ENCODE measurements at places on chromosomes 1 and 21.

GRCh38 chr1:192958350-192958749 lies 100.8 kb downstream of the UCHL5 start:
- DNase-seq: no peak

DNA sequence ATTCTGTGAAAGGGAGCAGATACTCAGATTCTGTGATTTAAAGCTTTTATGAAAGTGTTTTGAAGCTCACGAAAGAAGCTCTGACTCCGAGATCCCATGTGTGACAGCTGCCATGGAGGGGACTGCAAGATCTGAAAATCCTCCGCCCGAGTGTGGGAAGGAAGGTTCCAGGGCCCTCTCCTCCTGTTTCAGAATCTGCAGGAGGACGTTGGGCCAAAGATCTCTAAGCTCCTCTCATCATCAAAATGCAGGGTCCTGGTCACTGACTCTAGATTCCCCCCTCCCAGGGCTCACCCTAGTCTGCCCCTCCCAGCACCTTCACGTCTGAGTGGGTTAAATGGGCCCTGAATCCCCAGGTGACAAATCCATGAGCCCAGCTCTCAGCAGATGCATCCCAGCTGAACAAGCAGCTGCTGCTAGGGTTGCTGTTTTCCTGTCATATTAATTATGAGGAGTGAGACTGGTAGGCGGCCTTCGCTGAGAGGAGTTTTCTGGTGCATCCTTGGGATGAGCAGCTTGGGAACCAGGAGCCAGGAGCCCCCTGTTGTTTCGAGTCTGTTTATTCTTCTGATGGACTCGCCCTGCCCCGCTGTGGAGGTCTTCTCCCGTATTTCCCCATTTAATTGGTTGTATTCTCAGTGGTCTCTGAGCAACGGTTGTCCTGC lies 402.0 kb downstream of the MATN1 start:
- no peak for DNase-seq

DNA sequence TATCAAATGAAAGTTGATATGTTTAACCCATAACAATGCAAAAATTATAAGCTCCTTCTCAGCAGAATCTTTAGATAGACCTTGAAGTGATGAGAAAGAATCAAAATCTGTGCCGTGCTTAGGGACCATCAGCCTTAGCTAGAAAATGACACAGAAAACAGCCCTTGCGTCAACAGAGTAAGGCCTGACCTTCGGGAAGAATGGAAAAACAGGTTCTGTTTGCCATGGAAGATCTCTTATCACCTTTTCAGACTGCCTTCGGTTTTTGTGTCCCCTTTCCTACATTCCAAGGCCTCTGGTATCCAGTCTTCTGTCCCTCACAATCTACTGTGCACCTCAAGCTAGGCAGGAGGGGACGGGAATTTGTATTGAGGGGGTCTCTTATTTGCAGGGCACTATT lies 37.6 kb upstream of the DPT start:
- no peak for DNase-seq

DNA sequence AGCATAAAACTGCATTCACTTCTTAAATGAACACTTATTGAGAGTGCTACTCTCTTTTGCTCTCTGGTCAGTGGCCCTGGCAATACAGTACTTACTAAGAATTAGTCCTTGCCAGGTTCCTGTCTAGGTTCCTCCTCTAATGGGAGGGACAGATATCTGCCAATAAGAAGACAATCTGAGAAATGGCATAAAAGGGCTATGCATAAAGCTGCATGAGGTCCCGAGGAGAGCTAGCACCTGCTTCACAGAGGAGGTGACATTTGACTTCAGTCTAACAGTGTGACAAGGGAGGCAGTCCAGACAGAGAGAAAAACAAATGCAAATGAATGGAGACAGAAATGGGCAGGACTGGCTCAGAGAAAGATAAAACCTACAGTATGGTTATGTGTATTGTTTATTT lies 357.1 kb upstream of the SGIP1 start:
- DNase-seq: no peak

DNA sequence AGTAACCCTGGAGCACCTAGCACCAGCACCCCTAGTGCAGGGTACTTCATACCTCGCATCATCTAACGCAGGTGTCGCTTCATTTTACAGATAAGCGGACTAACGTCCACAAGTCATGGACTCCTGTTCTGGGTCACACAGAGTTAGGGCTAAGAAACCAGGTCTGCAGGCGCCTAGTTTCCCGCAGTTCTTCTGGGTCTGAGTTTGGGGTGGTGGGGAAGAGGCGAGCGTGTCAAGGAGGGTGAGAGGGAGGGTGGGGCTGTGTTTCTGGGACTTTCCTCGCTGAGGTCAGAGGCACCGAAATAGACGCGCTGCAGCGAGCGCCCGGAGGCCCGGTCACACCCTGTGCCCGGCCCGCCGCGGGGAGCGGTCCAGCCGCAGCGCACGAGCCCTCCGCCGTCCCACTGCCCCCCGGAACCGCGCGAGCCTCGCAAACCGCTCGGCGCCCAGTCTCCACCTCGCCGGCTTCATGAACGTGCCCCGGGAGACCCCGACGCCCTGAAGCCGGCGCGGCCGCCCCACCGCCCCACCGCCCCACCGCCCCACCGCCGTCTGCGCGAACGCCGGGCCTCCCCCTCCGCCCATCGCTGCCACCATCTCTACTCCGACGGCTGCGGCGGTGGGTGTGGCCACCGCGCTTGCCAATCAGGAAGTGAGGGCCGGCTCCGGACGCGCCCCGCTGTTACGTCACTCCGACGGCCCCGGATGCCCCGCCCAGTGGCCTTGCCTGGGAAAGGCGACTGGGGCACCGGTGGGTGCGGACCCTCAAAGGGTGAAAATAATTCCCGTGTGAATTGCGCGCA lies 12.3 kb downstream of the IFI6 start:
- DNase-seq: peak; percentile 80

GRCh38 chr1:114134518-114134917 lies 19.2 kb downstream of the SYT6 start:
- no peak for DNase-seq

DNA sequence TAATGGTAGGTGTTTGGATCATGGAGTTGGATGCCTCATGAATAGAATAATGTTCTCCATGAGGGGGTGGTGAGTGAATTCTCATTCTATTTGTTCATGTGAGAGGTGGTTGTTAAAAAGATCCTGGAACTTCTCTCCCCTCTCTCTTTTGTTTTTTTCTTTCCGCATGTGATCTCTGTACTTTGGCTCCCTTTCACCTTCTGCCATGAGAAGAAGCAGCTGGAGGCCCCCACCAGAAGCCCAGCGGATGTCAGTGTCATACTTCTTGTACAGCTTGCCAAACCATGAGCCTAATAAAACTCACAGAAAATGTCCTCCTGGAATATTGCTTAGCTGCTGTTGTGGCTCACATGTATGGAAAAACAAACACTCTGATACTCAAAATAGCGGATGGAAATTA lies 1212.3 kb upstream of the NCAM2 start:
- no peak for DNase-seq

DNA sequence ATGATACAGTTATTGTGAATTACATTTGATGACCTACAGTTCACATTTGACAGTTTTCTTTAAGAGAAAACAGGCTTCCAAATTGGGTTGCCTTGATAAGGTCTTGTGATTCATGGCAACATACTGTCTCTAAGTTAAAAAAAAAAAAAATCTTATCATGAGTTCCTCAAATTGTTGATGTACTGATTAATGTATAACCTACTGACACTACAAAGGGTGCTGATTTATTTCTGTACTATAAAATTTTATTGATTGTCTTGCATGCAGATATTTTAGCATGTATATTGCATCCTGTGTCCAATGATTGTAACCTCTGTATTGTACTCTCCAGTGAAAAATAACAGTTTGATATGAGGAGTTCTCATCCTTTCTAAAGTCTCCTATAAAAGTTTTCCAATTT lies 197.3 kb upstream of the IVNS1ABP start:
- no peak for DNase-seq

- DNase-seq: no peak
Observed at GRCh38 chr1:43538969-43539368, 8.3 kb downstream of the PTPRF start.

DNA sequence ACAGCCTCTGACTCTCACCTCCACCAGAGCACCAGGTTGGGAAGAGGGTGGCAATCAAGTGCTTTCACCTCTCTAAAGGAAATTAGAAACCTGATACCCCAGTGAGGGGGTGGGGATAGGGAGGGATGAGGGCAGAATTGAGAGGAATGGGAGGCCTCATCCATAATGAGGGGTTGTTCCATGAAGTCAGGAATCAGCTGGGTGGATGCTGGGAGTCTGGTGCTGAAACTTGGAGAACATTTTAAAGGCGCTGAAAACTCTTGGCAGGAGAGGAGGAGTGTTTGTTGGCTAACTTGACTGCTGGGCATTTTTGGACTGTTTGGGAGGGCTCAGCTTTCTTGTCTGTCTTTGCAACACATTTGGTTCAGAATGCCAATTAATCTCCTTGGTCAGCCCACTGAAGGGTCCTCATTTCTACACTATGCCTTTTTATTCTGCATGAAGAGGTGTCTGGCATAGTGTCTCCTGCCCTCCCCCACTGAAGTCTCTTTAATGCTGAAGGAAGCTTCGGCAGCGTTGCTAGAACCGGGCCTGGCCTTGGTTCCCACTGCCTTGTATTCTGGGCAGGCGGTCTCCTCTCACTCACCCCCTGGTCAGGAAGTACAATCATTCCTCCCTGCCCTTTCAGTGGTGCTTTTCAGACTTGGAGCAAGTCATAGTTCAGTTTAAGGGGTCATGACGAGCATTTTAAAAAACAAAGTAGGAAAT lies 2.2 kb downstream of the PHGDH start:
- no peak for DNase-seq

GRCh38 chr1:82752046-82752445 lies 951.3 kb downstream of the ADGRL2 start:
- DNase-seq: no peak

DNA sequence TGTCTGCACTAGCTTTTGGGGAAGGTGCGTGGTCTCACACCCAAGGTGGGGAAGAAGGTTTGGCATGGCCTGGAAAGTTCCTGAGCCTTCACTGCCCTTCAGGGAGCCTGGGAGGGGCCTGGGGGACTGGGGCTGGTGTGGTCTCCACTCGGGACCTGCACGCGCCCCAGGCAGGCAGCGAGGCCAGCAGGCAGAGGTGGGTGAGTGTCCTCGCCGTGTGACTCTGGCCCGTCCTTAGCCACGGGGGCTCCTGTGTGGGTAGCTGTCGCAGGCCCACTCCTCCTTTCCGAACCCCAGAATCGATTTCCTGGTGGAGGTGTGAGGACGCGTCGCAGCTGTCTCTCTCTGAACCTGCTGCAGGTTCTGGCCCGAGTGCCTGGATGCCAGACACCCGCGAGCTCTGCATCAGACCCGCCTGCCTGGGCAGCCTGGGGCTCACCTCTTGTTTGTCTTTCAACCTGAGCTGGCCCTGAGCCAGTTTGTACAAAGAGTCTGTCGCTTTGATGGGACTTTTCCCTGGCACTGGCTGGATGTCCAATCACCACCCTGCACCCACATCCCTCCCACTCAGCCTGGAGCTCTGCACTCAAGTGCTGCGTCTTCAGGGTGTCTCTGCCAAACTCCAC lies 36.0 kb upstream of the SLC19A1 start:
- DNase-seq: no peak

DNA sequence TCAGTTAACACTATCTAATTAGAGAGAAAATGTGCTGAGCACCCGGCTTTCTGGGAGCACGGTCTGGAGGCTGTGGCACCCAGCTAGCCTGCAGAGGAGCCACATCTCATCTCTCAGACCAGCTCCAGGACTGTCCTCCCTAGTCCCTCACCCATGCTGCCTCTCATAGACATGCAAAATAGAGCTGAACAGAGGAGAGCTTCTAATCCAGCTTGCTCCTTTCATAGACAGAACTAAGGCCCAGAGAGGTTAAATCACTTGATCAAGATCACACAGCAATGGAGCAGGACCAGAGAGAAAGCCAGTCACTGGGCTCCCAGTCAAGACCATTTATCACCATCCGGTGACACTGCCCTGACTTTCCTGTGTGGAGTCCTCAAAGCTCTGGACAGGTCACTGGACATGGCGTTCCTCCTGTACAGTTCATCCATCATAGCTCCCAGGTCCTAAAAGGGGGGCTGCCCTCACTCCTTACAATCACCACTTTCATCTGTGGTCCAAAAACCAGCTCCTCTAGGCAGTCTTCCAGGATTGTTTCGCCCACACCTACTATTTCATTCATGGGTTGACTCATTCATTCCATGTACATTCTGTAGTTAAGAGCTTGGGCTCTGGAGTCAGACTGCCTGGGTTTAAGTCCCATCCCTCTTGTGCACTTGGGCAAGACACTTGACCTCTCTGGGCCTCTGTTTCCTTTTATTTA lies 8.8 kb upstream of the CAMK2N1 start:
- no peak for DNase-seq

DNA sequence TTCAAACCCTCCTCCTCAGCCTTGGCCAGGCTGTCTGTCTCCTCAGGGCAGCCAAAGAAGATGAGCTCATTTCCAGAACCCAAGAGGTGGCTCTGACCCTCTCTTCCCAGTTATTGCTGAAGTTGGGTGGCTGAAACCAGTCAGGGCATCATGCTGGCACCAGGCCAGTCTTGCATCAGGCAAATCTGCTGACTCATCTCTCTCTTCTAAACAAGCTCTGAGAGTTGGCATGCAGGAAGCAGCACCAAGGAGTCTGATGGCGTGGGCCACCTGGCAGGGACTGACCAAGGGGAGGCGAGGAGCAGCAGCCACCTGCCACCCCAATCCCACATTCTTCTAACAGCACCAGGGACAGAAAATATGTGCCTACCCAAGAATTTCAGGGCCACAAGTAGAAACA lies 104.8 kb upstream of the ATP1A1 start:
- DNase-seq: peak; percentile 4

DNA sequence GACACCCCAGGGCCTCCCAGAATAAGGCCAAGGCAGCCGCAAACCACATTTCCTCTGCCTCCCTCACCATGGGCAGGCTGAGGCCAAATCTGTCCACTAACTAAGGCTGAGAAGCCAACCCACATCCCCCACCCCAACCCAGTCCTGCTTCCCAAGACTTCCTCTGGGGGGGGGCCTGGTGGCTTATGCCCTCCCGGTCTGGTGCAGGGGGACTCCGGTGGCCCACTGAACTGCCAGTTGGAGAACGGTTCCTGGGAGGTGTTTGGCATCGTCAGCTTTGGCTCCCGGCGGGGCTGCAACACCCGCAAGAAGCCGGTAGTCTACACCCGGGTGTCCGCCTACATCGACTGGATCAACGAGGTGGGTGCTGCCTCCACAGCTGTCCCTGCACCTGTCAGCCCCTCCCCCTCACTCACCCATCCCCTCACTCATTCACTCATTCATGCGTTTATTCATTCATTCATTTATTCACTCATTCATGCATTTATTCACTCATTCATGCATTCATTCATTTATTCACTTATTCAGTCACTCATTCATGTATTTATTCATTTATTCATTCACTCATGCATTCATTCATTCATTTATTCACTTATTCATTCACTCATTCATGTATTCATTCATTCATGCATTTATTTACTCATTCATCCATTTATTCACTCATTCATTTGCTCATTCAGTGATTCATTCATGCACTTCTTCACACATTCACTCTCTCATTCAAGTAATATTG lies 7.3 kb downstream of the CTRC start:
- peak; percentile 48 for DNase-seq

GRCh38 chr1:37808369-37809319 lies 636 bp upstream of the YRDC start:
- DNase-seq: no peak

DNA sequence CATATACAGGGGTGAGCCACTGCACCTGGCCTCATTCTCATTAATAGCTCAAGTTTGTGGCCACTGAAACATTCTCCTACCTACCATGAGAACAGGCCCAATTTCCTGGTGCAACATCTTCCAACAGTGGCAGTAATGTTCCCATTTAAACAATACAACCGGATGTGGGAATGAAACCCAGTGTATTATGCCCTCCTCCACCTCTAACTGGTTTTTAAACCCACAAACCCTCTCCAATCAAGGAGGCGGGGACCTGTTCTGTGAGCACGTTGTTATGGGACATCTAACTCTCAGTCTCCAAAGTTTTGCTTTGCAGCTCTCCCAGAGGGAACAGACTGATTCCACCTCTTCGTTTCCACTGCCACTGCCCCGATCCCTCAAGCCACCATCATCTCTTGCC lies 2.6 kb downstream of the CTNNBIP1 start:
- no peak for DNase-seq
